ENCODE measurements at places on chromosomes 13 and 19.

DNA sequence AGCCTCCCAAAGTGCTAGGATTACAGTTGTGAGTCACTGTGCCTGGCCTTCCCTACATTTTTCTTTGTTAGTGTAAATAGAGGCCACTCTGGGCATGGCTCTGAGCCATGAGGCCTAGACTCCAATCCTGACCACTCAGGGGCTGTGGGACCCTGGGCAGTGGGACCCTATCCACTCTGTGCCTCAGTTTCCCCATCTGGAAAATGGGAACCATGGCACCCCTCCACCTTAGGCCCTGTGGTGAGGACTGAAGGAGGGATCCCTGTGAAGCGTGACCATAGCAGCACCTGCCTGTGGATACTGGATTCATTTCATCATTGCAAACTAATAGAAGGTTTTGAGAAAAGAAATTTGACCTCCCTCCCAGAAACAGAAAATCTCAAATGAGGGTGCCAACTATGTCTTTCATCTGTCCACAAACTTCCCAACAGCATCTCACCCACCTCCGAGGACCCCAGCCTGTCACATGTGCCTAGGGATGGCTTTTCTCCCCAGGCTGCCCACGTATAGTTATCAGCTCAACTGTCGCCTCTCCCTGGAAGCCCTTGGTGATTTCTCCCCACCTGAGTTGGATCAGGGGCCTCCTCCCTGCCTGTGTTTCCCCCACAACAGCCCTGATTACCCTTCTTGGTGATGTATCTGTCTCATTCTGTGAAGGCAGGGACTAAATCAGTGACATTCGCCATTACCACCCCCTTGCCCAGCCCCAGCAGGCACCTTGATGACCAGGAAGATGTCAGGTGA, 5.6 kb downstream of the ANGPTL8 start:
- no peak for DNase-seq

GRCh38 chr13:71864986-71865873, 1.8 kb downstream of the DACH1 start:
- no peak for DNase-seq

- no peak for DNase-seq
Observed at GRCh38 chr19:40279120-40279551, 6.0 kb downstream of the AKT2 start.

DNA sequence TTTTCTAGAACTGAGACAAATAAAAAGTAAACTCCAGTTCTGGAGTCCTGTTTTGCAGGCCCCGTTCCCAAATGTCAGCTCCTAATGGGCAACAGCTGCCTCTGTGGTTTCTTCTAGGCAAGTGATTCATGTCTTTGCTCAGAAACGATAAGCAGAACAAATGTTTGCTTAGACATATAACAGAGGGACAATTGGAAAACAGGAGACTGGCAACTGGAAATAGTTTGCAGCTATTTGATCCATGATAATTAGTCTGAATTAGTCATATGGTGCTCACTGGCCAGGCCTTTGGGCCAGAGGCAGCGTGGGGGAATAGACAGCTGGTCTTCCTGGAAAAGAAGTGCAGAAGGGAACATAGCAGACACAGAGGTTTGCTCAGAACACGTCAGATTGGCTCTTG, 29.2 kb upstream of the TSHZ3 start:
- no peak for DNase-seq

DNA sequence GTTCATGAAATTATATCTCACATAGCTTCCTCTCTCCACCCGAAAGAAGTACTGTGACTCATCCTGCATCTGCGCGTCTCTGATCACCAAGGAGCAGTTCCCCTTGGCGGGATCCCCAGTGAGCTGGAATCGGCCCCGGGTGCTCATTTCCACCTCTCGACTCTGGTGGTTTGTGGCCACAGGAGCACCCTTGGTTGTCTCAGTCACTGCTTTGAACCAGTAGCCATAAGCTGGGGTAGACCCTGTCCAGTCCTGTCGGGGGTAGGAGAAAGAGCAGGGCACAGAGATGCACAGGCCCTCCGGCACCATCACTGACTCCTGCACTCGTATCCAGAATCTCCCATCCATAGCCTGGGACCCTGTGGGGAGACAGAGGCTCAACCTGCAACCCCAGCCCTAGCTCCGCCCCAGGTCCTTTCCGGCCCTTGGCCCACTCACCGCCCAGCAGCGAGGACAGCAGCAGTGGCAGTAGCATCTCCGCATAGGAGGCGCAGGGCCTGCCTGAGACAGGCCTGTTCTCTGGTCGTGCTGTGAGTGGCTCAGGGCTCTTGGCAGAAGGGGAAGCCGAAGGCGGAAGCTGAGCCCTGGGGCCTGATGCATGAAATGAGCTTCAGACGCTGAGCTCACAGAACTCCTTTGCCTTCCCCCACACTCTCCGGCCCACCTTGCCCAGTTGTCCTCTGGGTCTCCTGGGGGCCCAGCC, at the start of gene SIGLEC10:
Gene SIGLEC10, minus strand, starts transcription at position 536 of the 703 bp plus-strand sequence. Its CDS starts 61 bp downstream, at position 475.
- no peak for DNase-seq

- no peak for DNase-seq
Observed at GRCh38 chr13:51552027-51552426, 32.2 kb upstream of the WDFY2 start.

DNA sequence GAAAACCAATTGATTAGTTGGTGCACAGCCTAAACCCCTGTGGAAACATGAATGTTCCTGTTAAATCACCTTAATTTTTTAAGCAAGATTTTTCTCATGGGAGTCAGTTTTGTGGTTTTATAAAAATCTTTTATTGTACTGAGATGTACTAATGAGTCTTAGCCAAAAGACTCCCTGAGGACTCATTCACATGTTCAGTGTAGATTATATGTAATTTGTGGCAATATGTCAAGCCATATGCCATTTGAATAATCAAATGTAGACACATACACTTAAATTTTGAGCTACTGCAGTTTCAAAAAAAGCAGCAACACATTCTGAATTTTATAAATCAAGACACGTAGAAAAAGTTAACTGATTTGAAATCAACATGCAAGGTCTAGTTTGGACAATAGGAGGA, 395.2 kb downstream of the MYO16 start:
- no peak for DNase-seq

DNA sequence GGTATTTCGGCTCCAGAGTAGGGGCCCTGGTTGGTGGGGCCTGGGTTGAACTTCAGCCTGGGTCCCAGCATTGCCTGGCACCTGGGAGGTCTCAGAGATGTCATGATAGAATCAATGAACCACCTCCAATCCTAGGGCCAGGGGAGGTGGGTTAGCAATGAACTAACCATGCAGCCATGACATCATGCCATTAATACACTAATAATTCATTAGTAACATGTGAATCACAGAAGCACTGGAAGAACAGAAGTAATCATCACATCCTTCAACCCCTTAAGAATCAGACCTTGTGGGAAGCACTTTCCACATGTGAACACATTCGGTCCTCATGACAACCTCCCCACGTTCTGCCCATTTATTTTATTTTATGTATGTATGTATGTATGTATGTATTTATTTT, 6.9 kb downstream of the NOSIP start:
- no peak for DNase-seq
